CD4-positive, alpha-beta T cell treated with Interferon alpha-2 for 1 hour (primary cell): ENCODE measurements at places on chromosomes 1 and 21.

DNA sequence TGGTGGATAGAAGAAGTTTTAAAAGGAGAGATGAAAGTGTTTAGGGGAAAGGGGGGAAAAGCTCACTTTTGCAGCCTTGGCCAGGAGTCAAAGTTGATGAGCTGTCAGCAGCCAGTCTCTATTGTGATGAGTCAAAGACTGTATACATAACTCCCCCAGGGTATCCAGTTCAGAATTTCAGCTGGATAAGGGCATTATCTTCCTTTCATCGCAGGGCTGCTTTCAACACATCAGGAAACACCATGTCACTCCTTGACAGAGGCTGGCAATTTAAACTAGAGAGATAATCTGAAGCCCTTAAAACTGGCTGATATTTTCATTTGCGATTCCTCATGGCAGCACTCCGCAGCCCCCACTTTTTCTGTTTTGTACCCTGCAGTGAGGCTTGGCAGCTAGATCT lies 328.5 kb downstream of the TBX15 start:
- DNase-seq: no peak

DNA sequence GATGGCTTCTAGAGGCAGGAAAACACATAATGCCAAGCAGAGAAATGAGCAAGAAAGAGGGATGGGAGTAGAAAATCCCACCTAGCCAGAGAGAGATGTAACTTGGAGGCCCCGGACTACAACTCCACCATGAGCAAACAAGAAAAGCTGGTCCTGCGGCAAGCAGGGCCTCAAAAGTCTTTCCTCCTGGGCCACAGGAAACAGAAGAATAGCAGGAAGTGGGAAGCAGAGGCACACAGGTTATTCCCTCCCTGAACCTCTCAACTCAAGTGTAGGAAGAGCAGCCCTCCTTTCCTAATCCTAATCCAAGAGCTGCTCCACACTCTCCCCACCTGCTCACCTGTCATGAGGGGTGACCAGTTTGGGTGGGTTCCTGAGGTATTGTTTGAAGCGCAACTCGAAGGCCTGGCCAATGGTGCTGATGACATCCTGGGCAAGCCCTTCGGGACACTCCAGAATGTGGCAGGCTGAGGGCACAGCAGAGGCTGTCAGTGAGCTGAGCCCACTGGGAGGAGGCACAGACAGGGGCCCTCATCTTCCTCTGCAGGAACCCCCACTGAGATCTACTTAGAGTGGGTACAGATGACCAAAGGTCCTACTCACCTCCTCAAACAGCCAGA lies 3.1 kb downstream of the SHC1 start:
- no peak for DNase-seq

DNA sequence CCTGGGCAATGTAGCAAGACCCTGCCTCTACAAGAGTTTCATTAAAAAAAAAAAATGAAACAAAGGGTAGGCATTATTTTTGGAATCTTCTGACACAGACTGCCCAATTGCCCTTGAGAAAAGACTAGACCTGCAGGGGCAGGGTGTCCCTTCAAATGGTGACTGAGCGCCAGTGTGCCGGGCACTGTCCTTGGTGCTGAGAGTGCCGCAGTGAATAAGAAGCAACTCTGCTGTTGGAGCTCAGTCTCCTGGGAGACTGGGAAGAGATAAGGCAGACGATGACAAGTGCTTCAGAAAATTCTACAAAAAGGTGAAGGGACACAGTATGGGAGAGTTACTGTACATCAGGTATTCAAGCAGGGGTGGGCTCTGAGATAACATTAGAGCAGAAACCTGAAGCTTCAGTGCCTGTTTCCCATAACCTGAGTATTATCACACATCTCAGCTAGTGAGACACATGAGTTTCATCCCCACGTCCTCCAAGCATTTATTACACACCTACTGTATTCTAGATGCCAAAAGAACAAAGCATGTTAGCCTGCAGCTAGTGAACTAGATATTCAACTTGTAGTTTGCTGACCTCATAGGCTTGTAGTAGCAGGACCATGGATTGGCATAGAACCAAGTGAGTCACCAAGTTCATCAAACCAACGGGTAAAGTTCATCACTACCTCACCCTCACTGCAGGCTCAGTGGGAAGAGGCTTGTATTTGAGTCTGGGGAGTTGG lies 18.4 kb upstream of the RPL11 start:
- no peak for DNase-seq

DNA sequence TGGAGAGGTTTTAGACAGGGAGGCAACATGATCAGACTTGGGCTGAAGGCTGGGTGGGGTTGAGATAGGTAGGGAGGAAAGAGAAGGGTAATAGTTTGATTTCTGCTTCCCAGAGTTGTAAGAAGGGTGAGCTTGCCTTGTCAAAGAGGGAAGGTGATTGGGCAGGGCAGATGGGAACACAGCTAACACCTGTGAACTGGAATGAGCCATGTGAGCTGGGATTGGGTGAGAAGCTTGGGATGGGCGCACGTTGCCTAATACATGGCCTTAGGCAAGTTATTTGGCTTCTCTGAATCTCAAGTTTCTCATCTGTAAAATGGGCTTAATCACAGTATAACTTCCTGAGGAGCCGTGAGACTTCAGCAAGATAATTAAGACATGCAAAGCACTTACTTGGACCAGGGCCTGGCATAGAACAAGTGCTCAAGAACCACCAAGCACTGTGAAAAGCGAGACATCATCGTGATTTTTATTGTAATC lies 33.8 kb upstream of the ID3 start:
- no peak for DNase-seq

DNA sequence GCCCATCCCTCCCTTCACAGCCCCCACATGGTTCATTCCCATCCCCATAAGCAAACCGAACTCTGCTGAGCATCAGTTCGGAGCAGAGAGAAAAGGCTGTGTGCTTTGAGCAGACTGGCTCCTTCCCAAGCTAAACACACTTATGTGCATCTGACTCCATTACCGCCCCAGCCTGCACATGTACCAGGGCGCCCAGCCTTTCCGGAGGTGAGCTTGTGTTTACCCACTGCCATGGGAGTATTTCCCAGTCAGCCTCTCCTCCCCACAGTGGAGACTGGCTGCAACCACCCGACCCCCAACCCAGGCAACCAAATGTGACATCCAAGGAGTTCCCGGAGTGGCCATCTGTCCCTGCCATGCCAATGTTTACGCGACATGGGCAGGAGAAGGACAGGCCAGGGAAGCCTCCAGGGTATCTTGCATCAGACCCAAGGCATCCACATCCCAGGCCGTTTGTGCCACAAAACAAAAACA lies 9.4 kb downstream of the TIAM1 start:
- DNase-seq: no peak

GRCh38 chr1:230563591-230563990 lies 78.7 kb upstream of the COG2 start:
- DNase-seq: no peak

DNA sequence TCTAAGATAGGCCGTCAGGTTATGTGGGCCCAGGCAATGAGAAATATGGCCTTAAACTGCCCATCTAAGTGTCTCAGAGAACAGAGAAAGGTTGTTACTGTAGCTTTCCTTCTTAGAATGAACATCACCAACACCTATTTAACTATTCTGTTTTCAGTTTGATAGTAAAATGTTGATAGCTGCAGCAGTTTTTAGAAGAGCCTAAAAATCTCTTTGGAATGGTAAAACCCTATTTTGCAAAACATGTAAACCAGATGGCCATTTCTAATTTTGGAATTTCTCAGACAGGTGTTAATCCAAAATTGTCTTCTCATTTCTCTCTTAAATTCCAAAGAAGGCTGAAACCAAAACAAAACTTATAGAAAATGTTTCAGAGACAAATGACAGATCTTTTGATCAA lies 57.5 kb downstream of the DIPK1A start:
- no peak for DNase-seq

DNA sequence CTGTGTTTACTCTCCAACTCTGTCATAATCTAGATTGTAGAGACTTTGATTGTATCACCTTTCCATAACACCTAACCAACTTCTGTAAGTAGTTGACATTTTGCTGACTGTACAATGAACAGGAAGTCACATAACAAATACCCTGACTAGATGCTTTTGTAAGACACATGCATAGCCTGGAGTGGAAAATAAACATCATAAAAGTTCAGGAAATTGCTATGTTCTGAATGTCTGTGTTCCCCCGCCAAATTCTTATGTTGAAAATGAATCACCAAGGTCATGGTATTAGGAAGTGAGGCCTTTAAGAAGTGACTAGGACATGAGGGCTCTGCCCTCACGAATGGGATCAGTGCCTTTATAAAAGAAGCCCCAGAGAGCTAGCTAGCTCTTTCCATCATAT lies 40.4 kb upstream of the ZSWIM5 start:
- no peak for DNase-seq

DNA sequence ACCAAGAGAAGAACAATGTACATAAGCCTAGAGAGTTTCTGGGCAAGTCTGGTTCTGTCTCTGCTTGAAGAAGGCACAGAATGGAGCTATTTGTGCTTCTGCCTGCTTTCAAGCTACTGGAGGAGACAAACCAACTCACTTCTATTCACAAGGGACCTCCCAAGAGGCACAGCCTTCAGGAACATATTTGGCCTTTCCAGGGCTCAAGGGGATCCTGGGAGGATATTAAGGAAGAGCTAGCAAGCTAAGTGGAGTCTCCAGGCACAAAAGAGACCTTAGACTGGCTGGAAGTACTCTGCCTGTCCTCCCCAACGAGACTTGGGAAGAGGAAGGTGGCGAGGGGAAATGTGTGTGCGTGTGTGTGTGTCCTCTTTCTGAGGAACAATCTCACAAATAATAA lies at the start of gene OR6Y1:
Gene OR6Y1 (minus strand): TSS at position 54 of the 400 bp plus-strand sequence. CDS start 6,300 bp downstream, outside the sequence.
- DNase-seq: no peak
